ENCODE measurements at places on chromosomes 4 and X.
A peak's percentile ranks its signal among the peaks of the same experiment; 100 is the strongest.

DNA sequence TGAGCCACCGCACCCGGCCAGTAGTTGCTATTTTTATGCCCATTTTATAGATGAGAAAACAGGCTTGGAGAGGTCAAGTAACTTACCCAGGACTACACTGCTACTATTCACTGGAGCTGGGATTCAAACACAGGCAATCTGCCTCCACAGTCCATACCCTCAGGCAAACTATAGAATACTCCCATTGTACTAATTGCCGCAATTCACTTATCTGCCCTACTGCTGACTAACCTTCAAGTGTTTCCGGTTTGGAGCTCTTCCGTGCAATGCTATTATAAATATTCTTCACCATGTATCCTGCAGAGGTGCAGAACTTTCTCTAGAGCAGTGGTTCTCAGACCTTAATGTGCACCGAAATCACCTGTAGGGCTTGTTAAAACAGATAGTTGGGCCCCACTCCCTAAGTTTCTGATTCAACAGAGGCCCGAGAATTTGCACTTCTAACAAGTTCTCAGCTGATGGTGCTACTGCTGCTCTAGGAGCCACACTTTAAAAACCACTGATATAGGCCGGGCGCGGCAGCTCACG, 1.9 kb upstream of the G3BP2 start:
- DNase-seq = no peak

DNA sequence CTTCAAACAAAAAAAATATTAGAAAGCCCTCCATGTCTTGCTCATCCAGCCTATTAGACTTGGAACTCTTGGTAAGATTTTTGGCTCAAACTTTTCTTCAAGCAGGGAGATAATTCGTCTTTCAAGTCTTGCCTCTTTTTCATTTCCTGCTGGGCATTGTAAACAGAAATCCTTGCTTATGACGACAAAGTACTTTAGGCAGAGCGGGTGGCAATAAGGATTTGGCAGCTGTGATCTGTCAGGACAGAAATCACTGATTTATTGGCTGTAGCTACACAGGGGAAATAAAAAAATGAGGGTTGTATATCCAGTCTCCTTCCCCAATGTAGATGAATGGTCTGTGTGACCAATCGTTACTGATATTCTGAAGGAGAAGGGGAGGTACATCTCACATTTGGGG, 121.6 kb downstream of the SLC4A4 start:
- no peak for DNase-seq

- DNase-seq = no peak
Measured at GRCh38 chr4:75302648-75303047, 211.6 kb downstream of the RCHY1 start.

DNA sequence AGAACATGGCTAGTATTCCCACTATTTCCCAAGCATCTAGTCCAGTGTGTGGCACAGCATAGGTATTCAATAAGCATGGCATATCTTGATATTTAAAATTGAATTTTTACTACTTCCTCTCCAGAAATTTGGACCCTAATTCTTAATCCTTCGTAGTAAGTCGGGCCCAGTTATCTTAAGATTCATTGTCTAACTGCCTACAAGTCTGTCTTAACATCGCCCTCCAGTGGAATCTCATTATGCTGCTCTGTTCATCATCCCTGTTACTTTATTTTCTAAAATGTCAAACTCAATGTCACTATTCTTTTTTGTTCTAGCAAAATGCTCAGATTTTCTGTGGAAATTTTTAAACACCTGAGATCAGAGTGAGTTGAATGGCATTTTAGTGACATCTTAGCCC, 606.2 kb downstream of the KLHL13 start:
- DNase-seq = no peak

DNA sequence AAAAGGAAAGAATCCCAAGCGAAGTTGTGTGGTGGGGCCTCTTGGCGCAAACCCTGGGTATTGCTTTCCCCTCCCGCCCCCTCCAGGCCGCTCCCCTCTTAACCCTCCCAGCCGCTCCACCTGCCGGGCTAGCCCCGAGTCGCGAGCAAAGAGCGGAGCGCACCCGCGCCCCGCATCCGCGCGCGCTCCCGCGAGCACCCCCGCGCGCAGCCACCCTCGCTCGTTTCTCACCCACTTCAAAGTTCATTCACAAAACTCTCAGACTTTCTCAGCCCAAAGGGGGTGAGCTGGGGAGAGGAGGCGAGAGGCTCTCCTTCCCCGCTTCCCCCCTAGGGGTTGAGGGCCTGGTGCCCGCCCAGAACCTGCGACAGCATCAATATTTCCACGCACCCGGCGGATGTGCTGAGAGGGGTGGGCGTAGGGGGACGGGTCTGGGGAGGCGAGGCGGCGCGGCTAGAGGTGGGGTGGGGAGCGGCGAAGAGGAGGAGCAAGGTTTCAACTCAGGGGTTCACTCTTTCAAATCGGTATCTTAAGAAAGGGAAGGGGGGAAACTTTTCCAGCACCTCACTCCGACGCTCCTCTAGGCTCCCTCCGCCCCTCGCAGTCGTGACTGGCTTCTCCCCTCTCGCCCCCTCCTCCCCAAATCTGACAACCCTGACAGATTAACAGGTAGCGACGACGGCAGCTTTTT, 1.8 kb downstream of the MAML3 start:
- DNase-seq = peak; percentile 85

DNA sequence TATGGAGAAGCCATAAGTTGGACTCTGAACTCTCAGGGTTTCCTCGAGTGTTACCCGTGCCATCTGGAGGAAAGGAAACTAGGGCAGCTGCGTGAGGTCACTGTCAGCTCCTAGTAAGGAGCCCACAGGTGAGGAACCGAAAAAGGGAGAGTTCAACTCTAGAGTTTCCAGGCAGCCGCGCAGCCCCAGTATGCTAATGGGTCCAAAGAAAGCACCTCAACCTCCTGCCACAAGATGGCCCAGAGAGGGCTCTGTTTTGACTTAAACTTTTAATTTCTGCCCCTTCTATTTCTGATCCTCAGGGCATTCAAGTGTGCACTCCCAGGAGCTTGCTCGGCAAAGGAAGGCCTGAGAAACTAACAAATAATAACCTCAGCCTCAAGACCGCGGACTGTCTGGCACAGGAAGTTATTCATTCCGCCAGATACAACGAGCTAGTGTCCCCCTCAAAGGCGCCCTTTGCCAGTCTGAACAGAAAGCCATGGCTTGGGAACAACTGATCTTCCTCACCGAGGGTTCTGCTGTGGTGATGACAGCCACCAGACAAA, 13.9 kb downstream of the SCARB2 start:
- no peak for DNase-seq

GRCh38 chrX:49071877-49072711, 1.7 kb downstream of the PRAF2 start:
- peak; percentile 85 for DNase-seq

DNA sequence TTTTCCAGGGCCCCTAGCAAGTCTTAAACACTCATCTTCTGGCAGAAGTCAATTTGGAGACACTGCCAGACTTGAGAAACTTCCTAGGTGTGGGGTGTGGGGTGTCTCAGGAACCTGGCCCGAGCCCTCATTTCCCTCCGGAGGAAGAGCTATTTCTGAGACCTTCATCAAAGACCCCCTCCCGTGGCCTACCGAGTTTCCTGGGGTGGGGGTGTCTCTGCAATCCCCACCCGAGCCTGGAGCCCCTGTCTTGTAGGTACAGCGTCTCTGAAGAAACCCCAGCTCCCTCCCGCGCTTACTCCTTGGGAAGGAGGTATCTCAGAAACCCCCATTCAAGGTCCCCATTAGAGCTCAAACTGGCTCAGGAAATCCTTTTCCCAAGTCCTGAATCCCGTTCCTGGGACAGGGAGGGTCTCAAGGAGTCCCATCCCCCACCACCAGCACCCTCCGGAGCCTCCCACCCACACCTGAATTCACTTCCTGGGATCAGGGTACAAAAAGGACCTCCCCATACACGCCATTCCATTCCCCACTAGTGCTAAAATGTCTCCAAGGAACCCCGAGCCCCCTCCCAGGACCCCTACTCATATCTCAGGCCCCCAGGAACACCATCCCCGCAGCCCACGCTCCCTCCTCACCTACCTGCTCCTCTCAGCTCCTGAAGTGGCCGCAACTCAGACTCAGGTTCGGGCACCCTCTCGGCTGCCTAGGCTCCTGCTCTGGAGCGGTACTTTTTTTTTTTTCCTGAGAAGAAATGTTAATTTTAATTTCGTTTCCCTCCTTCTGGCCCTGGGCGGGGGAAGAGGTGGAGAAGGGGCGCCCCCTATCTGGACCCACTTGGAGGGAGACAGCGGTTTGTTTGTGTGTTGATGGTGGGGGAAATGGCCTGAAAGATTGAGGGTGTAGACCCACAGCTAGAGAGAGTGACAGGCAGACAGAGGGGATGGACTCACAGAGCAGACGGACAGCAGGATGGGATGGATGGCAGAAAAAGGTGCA, 1.1 kb downstream of the SLC38A5 start:
- no peak for DNase-seq

DNA sequence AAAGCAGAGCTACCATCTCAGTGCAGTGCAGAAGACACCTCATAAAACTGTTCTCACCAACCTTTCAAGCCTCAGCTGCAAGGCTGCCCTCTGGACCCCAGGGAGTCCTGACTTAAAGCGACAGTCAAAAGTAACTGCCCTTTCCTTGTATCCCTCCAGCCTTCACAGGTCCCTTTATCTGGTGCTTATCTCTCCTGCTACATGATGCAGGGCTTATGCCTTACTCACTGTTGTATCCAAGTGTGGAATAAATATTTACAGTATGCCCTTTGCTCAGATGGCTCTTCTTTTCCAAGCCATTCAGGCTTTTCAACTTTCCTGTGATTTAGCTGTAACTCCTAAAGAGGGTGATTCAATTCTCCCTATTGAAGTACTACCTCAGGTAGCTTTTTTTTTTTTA, 92.6 kb downstream of the KDR start:
- DNase-seq = no peak

GRCh38 chr4:113586072-113586471, 175.5 kb downstream of the CAMK2D start:
- DNase-seq = no peak

DNA sequence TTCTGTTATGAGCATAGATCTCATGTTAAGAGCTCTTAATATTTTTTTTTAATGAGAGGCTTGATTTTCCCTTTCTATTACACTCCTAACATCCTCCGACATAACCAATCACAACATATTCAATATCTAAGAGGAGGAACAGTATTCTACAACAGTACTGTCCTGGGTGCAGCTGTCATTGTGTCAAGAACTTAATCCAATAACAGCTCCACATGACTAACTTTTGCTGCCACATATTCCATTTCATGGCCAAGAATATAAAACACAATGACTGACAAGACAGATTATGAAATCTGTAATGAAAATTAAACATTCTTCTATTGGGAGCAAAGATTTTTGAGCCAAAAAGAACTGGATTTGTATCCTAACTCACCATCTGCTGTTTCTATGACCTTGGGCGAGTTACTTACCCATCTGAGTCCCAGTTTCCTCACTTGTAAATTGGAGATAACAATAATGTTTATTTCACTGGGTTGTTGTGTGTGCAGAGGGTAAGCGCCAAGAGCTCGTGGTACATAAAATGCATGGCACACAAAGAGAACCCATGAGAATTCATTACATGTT, 405.6 kb downstream of the SPRY1 start:
- DNase-seq = no peak

DNA sequence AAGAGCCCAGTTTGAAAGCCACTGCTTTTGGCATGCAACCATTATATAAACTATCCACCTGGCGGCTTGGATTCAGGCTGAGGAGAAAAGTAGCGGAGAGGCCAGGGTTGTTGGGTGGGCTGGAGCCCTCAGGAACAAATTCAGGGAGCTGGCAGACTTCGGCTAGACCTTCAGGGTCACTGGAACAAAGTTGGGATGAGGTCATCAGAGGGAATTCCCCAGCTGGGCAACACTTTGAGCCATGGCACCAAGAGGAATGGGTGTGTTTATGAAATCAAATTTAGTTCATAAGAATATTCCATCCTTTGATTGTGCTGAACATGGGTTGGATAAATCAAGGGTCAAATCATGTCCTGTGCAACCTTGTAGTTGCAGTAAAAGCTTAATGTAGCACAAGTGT, 22.0 kb downstream of the MTMR1 start:
- DNase-seq = no peak

DNA sequence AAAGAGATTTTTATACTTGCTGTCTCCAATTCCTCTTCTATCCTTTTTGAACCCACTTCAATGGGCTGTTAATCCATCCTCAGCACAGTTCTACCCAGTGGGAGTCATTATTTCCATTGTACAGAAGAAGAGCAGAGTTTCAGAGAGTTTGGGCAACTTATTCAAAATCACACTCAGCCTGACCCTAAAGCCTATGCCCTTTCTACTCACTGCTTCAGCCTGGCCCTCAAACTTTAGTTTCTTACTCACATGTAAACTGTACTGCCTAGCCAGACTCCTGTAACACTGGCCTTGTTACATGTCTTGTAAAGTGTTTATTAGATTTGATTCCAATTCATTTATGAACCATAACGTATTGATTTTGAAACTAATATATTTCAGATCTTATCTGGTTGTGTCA, 25.1 kb upstream of the USO1 start:
- DNase-seq = no peak

DNA sequence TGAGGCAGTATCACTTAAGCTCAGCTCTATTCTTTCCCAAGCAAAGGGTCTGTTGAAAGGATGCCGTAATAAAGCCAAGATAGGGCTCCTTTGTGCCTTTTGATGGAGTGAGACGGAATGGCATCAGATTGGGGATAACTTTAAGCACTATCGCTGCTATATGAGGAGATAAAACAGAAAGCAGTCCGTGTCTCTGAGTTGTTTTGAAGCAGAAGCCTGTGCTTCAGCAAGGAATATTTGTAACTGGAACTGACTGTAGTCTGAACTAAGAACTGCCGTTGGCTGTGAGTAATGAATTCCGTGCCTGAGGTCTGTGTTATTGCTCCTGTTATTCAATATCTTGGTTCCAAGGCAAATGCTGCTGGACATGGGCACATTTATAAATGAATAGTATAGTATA, 297.4 kb downstream of the ANKRD50 start:
- no peak for DNase-seq

DNA sequence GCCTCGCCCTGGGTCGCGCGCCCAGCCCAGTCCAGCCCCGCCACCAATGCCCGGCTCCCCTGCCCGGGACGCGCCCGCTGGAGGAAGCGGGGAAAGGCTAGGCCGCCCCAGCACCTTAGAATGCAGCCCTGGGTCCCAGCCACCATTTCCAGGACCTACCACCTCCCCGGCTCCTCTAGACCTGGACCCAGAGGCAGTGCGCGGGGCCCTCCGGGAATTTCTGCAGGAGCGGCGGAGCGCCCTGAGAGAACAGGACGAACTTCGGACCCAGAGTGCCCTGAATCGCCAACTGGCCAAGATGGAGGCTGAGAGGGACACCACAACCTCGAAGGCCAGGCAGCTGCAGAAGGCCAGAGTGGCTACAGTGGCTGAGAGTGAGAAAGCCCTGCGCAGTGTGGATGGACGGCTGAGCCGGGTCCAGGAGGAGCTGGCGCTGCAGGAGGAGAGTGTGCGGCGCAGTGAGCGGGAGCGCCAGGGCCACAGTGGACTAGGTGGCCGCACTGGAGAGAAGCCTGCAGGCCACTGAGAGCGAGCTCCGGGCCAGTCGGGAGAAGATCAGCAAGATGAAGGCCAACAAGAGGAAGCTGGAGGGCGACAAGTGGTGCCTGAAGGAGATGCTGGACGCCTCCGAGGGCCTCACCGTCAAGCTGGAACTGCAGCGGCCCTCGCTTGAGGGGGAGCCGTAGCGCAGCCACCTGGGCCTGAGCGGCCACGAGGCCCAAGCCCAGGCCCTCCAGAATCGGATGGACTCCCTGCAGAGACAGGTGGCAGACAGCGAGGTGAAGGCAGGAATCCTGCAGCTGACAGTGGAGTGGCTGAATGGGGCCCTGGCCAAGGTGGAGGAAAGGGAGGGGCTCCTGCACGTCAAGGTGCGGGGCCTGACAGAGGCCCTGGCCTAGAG, 15.5 kb downstream of the SMIM10L2A start:
- DNase-seq = no peak

Data from lower lobe of right lung (tissue), 2 donors.